ENCODE measurements at places on chromosomes 2 and 18.

DNA sequence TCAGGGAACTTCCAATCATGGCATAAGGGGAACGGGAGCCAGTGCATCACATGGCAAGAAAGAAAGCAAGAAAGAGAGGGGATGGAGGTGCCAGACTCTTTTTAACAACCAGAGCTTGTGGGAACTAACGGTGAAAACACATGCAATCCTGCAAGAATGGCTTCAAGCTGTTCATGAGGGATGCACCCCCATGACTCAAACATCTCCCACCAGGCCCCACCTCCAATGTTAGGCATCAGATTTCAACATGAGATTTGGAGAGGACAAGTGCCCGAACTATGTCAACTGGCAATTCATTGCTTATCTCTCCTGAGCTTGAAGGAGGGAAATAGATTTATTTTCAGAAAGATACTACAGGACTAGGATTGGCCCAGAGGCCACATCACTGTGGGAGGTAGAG lies 270.0 kb downstream of the SLC4A3 start:
- no peak for DNase-seq

DNA sequence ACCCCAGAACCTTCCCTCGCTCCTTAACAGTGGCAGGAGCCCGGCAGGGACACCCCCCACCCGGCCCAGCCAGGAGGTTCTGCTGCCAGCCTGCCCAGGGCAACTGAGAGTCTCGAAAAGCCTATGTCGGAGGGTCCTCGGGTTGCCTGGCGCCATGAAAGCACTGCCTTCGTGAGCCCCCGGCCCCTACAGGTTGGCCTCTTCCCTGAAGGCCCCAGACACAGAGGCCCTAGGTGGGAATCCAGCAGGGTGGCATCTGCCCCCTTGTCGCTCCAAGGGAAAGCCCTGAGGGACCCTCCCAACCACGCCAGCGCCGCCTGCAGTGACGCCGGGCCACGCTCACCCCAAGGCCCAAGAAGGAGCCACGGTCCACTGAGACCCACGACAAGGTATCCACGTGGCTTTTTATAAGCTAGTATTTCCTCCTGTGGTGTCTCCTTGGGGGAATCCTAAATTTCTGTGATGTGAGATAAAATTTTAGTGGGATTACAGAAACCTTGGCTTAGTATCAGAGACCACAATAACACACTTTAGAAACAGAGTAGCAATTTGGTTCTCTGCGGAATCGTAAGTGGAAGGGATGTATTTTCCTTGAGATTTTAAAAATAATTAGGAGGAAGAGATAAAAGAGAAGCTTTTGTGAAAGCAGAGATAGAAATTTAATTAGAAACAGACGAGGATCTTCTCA lies 138.9 kb downstream of the HDAC4 start:
- no peak for DNase-seq

- DNase-seq = no peak
Observed at GRCh38 chr18:33781429-33781828, 203.4 kb downstream of the ASXL3 start.

DNA sequence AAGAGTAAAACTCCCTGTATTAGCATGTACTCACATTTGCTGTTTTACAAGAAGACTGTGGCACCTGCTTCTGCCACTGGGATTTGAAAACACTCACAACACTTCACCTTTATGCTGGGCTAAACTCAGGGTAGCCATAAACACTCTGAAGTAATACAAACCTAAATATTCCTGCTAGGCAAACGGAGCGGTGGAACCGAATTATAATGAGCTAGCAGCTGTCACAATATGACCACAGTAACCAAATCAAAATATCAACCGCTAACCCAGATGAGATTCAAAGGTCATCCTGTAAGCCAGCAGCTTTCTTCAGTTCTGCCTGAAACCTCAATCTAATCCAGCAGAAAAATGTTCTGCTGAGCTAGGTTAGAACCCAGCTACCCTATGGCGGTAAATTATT lies 132.1 kb downstream of the TCF4 start:
- no peak for DNase-seq

GRCh38 chr2:120763931-120764330 lies 28.3 kb downstream of the GLI2 start:
- DNase-seq = no peak

DNA sequence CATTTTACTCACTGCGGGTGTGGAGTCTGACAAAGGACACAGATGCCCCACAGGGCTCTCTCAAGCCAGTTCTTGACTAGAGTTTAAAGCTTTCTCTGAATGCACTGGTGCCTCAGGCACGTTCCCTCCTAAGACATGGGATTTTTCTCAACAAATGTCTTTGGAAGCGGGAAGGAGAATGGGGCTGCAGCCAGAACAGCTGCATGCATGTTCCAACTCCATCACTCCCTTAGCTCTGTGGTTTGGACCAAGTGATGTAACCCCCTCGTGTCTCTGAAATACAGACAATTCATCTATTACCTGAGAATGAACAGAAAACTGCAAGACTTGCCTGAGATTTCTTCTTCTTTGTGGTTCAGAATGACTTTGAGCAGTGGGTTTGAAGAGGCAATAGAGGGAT lies 141.7 kb upstream of the SERPINE2 start:
- DNase-seq = no peak

GRCh38 chr18:36831139-36831538 lies 2.2 kb downstream of the KIAA1328 start:
- DNase-seq = no peak

DNA sequence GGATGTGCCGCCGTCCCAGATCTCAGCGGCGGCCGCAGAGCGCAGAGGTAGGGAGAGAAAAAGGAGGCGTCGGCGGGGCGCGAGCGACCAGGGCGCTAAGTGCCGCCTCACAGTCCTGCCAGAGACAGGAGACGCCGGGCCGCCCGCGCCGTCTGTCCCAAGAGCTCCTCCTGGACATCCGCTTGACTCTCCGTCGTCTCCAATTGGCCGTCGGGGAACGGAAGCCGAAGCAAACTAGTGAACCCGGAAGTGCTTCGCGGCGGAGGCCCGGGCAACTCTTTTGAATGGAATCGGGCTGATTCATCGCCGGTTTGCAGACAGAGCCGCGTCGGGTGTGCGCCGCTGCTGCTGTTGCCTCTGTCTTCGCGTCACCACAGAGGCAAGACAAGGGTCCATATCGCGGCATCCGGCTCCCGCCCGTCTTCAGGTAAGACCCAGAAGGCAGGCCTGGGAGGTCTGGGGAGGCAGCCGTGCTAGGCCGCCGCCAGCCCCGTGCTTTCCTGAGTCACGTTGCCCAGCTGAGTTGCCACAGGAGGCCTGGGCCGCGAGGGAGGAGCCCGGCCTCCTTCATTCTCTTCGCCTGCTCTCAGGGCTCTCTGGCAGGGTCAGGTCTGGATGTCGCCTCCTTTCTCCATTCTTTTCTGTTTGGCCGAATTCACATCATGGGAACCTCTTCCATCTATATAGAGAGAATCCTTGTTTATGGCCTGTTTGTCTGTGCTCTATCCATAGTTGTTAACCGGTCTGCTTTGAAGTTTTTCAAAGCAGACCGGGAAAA lies at the start of gene PSMD14:
TSS of gene PSMD14 (plus strand) at position 248 of the 778 bp plus-strand sequence. CDS start 10,401 bp downstream, outside the sequence.
- DNase-seq = peak; percentile 83

- DNase-seq = no peak
Observed at GRCh38 chr2:140085674-140086073, 1305.5 kb upstream of the NXPH2 start.

- no peak for DNase-seq
Observed at GRCh38 chr2:150486539-150487484, 655 bp downstream of the RND3 start.

GRCh38 chr2:224278531-224278930 lies 123.4 kb downstream of the FAM124B start:
- no peak for DNase-seq

DNA sequence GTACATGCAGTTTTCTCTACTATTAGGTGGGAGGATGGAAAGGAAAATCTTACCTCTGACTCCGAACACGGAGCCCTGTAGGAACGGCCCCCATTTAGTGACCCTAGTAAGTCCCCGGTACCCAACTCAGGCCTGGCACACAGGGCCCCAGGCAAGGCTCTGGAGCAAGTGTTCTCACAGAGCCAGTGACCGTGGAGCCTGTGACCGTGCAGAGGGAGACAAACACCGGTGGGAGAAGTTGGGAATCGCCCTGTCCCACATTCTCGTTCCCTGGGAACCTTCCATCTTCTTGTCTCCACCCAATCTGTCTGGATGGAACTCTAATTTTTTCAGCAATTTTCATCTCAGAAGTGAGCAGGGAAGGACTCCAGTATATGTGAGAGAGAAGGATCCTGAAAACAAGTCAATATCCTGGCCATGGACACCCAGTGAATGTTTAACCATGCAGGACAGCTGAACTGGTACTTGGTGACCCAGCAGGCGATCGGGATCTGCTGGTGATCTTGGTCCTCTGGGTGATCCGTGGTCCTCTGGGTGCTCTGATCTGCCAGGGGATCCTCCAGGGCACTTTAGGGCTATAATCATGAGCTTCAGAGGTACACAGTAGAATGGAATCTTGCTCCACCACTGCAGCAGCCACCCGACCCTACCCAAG lies 348.6 kb upstream of the ID2 start:
- no peak for DNase-seq

GRCh38 chr18:56268952-56269351 lies 369.4 kb downstream of the TXNL1 start:
- no peak for DNase-seq

DNA sequence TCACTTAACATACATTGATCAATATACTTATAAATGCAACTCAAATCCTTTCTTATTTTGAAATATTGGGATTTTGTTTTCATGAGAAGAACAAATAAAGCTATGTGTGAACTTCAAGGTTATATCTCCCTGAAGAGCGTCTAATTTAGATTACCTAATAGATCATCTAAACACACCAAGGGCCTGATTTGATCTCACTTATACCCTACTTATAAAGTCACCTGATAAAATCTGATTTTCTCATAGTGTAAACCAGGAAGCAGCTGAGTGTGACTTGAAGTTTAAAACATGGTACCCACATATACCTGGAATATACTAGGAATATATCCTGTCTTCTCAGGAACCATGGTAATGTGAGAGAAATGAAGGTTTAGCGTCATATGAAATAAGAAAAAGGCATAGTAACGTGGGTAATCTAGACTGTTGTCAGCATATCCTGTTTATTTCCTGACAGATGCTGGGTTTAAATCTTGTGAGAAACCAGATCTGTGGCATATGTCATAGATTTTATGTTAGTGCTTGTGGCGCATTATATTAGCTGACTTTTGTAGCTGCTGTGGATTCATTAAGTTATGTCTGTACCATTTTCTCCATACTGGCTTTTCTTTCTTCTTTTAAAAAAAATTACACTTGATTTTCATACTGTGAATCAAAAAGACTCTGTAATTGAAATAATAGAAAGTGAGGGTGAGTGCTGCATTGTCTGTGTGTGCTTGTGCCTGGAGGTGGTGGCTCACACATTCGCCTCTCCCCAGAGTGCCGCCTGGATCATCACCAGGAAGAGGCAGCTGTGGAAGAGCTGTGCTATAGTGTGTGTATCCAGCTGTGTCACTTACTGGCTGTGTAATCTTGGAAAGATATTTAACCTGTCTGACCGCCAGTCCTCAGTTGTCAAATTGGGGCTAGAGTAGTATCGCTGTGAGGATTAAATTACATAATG lies 164.0 kb downstream of the MYO3B start:
- no peak for DNase-seq

DNA sequence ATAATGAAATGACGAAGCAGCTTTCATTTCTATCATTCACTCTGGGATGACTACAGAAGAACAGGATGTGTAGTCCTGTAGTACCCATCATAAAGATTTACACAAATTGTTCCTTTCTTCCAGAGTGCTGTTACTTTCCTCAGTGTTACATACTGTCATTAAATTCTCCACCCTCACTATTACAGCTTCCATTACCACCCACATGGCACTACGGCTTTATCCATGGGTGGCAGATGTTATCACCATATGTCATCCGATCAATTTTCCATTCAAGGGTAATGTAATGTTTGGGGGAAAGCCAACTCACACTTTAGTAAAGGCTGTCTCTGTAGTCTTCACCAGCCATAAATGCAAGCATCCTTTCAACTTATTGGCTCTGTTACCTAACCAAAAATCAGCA lies 7.1 kb upstream of the CSRNP3 start:
- DNase-seq = no peak

DNA sequence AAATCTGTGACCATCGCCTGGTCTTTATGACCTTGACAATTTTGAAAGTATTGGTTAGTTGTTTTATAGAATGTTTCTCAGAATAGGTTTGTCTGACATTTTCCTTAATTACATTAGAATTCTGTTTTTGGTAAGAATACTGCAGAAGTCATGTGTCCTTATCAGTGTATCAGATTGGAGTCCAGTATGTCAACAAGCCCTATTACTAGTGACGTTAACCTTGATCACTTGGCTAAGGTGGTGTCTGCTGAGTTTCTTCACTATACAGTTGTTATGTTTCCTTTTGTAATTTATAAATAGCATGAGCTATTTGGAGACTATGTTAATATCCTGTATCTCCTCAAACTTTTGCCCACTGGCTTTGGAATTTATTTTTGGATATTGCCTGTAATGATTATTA lies 10.8 kb upstream of the IL36G start:
- DNase-seq = no peak

DNA sequence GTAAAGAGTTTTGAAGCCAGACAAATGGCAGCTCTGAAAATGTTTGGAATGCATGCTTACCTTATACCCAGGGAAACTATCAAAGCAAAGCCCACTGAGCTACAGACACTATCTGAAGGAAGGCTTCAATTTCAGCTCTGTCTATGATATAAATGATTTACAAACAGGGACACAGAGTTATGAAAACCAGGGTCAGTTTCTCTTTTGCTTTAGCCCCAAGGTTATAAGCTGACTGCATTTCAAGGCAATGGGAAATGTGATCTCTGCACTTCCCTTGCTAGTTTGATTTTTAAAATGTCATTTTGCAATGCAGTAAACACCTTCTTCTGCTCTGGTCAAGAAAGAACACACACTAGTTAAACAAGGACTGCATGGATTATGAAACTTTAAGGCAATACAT lies 65.2 kb upstream of the CCDC195 start:
- DNase-seq = no peak

DNA sequence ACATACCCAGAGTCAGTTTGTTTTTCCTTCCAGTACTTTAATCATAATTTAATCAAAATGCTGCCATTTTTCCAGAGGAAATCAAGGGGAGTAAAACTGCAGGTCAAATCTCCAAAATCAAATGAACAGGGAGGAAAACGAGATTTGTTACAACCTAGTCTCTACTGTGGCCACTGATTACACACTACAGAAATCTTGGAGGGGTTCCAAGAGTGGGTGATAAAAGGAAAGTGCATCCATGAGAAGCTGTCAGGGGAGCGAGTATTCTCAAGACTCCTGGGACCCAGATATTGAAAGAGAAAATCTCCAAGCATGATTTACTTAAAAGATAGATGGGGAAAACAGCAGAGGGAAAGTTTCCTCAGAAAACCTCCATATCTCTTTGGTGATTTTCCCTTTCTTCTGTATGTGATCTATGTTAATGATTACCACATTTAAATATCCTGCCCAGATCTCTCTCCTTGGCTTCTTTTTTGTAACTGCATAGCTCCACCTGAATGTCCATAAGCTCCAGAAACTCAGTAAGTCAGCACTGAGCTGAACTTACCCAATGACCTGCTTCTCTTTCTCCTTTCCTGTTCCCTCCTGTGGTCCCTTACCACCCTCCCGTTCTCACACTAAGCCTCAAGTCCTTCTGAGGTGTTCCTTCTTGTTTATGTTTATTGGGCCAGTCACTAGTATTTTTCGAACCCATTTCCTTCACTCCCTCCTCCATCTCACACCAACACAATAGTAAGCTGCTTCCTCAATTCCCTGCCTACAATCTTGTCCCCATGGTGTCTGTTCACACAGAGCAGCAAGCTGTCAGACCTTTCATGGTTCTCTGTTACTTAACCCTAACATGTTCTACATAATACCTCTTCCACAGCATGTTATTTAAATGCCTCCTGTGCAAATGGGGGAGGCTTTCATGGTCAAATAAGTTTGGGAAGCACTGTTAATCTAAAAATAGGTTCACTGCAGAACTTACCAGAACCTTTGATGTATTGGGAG lies 73.9 kb upstream of the TWSG1 start:
- no peak for DNase-seq
